ENCODE measurements at places on chromosomes 6 and 20.

GRCh38 chr6:43170417-43170930 is 595 bp upstream of the SRF start:
- DNase-seq, result peak; percentile 55

GRCh38 chr6:149098700-149099276 is 218.7 kb upstream of the TAB2 start:
- no peak for DNase-seq

- no peak for DNase-seq
Measured at GRCh38 chr6:154815938-154816820, 83.0 kb downstream of the SCAF8 start.

DNA sequence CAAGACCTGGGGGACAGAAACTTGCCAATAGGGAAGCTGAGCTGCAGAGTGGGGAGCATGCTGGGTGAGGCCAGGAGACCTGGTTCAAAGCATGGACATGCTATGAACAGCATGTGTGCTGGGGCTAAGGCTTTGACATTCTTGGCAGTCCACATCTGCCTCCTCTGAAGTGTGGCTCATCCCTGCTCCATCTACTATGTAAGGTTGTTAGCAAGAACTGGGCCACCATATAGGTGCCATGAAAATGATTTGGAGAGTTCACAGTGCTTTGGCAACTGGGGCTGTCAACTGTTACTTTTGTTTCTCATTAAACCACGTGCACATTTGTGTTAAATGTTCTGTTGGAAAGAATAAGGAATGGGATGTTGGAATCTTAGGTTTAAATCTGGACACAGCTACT is 311.1 kb downstream of the CDC5L start:
- no peak for DNase-seq

- DNase-seq, result no peak
Measured at GRCh38 chr6:43268355-43268700, 25.0 kb downstream of the TTBK1 start.

- DNase-seq, result no peak
Measured at GRCh38 chr20:18197382-18198070, 59.9 kb downstream of the KAT14 start.

DNA sequence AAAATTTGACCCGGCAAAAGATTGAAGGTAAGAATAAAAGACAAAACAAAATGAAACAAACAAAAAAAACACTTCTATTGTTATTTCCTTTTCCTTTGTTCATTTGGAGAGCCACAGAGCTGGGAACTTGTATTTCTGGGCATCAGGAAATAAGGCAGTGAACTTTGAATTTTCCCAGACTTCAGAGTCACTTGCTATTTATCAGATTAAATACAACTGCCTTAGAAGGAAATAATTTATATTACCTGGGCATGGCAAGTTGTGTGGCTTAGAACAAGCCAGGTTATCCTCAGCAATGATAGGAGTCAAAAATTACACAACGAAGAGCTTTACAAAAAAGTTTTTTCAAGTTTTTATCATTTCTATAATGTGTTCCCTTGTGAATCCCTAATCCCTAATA is 20.2 kb upstream of the MRAP2 start:
- DNase-seq, result no peak

DNA sequence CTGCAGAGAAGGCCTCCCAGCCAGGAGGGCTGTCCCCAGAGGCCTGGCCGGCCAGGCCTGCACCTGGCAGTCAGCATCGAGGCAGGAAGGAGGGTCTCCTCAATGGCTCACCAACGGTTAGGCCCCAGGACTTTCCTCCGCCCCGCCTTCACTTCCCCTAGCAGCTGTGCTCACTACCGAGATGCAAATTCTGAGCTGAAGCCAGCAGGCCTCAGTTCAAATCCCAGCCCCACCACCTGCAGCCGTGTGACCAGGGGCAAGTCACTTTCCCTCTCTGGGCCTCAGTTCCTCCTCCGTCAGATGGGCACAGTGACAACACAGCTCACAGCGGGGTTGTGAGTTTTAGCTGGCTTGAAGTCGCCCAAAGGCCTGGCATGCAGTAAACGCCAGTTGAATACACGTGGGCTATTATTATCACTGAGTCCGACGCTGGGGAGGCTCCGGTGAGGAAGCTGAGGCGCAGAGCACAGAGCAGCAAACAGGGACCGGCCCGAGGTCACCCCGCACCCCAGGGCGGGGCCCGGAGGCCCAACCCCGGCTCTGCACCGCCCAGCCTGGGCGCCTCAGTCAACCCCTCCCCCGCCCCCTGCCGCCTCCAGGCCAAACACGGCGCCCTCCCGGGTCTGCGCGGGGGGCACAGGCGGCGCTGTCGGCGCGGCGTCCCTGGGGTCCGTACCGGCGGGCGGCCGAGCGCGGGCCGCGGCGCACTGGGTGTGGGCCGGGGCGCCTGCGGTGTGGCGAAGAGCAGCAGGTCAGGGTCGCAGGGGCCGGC is 671 bp downstream of the E2F1 start:
- DNase-seq, result peak; percentile 63

- no peak for DNase-seq
Measured at GRCh38 chr6:36616893-36617521, 22.8 kb downstream of the SRSF3 start.

Measured in neural progenitor cell (in vitro differentiated cells).